ENCODE measurements at places on chromosomes 7 and 10. TPM values are rescaled to one million over a fixed set of nuclear protein-coding genes. Genes with fewer than 3 reads are reported as not detected.

DNA sequence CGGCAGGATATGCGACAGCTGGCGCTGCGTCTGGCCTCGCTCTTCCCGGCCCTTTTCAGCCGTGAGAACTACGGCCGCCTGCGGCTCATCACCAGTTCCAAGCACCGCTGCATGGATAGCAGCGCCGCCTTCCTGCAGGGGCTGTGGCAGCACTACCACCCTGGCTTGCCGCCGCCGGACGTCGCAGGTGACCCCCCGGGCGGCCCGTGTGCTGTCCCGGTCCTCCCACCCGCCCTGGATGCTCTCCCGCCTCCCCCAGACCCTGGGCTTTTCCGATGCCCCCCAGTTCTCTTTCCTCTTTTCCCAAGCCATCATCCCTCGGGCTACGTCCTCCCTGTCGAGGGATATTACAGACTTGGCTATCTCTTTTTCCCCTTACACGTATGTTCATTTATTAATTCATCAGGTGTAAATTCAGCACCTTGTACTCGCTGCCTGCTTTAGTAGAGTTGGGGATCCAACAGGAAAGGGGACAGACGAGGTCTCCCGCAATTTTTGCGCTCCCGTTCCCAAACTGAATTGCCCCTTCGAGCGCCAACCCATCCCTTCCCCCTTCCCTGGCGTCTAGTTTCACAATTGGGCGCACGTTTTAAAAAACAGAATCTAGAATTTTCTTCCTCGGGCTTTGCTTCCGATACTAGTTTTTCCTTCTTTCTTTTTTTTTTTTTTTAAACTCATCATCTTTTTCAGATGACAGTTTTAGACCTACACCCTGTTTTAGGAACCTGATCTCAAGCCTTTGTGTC is 846 bp downstream of the MINPP1 start:
- no peak overlapping the region for H3K27ac ChIP-seq
- DNase-seq = peak; percentile 12
- H3K4me3 ChIP-seq = peak overlapping the region; percentile 85
- H3K36me3 ChIP-seq = peaks cover 5% of the 10 kb centered on the region
- peaks cover 6% of the 10 kb centered on the region for H3K4me1 ChIP-seq

DNA sequence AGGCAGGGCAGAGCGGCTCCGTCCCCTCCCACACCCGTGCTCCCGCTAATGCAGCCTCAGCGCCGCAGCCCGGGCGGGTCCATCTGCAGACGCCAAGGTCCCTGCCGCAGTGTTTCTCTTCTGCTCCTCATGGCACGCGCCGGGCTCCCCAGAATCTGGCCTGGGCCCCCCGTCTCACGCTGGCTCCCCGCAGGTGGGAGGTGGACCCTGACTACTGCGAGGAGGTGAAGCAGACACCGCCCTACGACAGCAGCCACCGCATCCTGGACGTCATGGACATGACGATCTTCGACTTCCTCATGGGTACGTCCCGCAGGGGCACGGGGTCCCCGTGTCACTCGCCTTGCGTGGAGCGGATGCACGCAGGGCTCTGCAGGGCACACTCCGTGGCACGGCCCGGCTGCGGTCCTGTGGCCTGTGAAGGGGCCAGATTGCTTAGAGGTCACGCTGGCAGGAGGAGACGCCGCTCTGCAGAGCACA is 33.5 kb upstream of the FOXL3 start:
- no peaks in the 10 kb centered on the region for H3K27me3 ChIP-seq
- no peaks in the 10 kb centered on the region for H3K4me1 ChIP-seq
- H3K36me3 ChIP-seq = no peaks in the 10 kb centered on the region
- no peak for DNase-seq
- no peak overlapping the region for H3K4me3 ChIP-seq

PDE6C gene
- 0.18 TPM for polyA plus RNA-seq

DNA sequence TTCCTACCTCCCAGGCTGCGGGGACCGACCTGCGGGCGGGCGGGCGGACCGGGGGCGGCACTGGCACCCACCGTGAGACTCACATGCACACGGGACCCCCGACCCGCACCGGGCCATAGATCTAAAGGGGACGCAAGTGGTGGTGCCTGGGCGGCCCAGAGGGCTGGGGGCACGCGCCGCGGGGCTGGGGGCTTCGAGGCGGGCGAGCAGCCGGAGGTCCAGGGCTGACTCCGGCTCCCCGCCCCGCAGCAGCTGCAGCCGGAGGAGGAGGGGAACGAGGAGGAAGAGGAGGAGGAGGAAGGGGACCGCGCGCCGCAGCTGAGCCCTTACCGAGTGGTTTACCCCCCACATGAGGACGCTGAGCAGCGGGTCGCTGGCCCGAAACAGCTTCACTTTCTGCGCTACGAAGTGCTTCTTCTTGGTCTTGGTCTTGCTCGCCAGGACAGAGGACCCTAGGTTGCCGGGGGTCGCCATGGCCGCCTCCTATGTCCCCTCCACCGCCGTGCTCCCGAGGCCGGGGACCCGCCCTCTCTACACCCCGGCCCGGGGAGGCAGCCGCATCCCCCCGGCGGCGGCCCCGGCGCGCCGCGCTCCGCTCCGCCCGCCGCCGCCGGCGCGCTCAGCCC is 412 bp downstream of the PIP4K2A start:
- peak; percentile 78 for DNase-seq
- H3K27me3 ChIP-seq = no peaks in the 10 kb centered on the region
- peak overlapping the region; percentile 83 for H3K27ac ChIP-seq
- peaks cover 12% of the 10 kb centered on the region for H3K4me1 ChIP-seq
- no peaks in the 10 kb centered on the region for H3K36me3 ChIP-seq

DNA sequence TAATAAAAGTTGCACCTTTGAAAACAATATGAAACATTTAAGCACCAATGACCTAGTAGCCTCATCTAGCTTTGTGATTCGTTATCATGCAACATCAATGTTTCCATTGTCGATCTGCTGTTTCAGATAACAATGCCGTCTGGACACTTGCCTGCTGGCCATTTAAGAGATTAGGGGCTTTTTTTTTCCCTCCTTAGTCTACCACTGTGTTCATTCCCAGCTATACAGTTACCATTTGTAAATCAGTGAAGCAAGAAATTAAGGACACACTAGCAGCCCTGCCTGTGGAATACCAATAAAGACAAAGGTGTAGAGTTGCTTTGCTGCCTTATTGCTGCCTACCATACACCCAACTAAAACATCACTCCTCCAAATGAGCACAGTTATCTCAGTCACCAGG is 37.6 kb upstream of the MYO3A start:
- H3K36me3 ChIP-seq = no peaks in the 10 kb centered on the region
- H3K27me3 ChIP-seq = no peaks in the 10 kb centered on the region
- H3K27ac ChIP-seq = no peak overlapping the region
- no peaks in the 10 kb centered on the region for H3K4me1 ChIP-seq
- DNase-seq = no peak

DNA sequence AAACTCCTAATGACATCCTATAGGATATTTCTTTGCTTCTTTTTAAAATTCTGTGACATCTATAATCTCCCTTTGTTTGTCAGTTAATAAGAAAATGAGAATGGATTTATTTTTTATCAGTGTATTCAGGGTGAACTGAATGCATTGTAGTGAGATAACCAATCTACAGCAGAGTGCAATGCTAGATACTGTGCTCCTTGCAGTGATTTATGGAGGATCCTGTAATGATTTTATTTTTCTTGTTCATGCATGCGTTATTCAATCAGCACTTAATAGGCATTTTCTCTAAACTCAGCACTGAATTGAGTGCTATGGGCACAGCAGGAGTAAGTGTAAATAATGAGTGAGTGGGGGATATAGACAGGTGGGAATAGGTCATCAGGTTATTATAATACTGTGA is 253.9 kb downstream of the CDK14 start:
- H3K36me3 ChIP-seq = no peaks in the 10 kb centered on the region
- H3K4me3 ChIP-seq = no peak overlapping the region
- H3K27ac ChIP-seq = no peak overlapping the region
- no peaks in the 10 kb centered on the region for H3K4me1 ChIP-seq
- DNase-seq = no peak
- no peaks in the 10 kb centered on the region for H3K27me3 ChIP-seq

DNA sequence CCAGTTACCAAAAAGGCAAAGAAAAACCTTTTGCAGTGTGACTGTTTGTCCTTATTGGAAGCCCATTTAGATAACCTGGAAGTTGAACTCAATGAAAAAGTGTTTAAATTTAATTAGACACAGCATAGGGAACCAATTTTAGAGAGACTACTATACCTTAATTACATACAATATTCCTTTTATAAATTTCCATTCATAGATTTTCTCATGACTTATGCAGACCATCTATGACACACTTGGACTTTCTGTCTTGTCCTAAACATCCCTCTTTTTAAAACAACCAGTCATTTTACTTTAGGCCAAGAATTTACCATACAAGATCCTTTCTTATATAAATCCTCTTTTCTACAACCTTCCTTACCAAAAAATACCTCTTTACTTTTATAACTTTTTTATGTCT is 61.6 kb downstream of the MTURN start:
- no peaks in the 10 kb centered on the region for H3K4me1 ChIP-seq
- no peaks in the 10 kb centered on the region for H3K27me3 ChIP-seq
- H3K27ac ChIP-seq = no peak overlapping the region
- no peak for DNase-seq

- no peaks in the 10 kb centered on the region for H3K36me3 ChIP-seq
- H3K4me3 ChIP-seq = no peak overlapping the region
- no peaks in the 10 kb centered on the region for H3K27me3 ChIP-seq
- no peaks in the 10 kb centered on the region for H3K4me1 ChIP-seq
- DNase-seq = no peak
These were observed 37.7 kb upstream of the ITGB1 start for GRCh38 chr10:32995751-32996150.

DNA sequence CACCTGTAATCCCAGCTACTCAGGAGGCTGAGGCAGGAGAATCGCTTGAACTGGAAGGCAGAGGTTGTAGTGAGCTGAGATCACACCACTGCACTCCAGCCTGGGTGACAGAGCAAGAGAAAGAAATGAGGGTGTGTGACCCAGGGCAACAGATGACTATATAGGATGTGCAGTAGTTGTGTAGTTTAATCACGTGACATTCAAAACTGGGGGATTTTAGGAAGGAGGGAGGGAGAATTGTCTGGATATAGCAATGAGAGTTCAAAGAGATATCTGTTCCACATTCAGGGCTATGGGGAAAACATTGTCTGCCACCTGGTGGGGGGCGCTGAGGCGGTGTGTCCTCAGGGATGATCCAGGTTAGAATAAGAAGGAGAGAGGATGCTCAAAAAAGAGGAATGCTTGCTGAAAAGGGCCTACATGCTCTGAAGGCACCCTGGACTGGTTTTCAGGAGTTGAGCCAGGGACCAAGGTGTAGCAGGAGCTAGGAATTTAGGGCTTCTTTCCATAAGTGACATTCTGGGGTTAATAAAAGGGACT is 7.8 kb upstream of the ZYX start:
- H3K4me1 ChIP-seq = peaks cover 15% of the 10 kb centered on the region
- H3K36me3 ChIP-seq = no peaks in the 10 kb centered on the region
- H3K27ac ChIP-seq = no peak overlapping the region
- no peaks in the 10 kb centered on the region for H3K27me3 ChIP-seq
- no peak for DNase-seq

TBX20 gene
- not detected for polyA plus RNA-seq

CCNY gene
- polyA plus RNA-seq = 34.9 TPM

CD36 gene
- 30.9 TPM for polyA plus RNA-seq

DNA sequence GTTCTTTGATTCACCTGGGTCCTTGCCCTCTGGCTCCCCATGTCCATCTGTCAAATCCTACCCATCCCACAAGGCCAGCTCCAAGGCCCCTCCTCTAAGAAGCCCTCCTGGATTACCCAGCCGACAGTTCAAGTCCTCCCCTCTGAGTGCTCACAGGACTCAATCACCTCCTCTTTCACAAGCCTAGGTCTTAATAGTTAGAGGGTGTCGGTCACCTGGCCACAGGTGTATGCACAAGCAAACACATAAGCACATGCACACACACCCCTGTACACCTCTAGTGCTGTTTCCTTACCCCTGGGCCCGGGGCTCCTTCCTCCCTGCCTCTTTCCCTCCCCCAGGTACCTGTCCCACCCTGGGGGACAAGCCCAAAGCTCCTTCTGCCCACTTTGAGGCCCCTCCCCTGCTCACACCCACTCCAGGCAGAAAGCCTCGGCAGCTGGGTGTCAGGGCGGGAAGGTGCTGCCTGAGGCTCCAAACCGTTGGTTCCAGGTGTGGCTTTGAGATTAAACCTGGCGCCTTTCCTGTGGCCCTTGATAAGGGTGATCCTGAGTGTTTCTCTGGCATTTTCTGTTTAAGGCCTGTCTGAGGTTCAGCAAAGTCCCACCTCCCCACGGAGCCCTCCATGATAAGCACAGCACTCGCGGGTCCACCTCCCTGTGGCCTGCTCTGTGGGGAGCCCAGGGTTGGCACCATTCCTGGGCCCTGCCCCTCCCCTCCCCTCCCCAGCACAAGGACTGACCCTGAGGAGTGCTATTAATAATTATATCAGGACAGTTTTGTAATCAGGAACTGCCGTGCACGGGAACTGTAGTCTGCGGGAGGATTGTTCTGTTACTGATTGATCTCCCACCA is 14.6 kb upstream of the AQP1 start:
- H3K36me3 ChIP-seq = no peaks in the 10 kb centered on the region
- DNase-seq = no peak
- no peaks in the 10 kb centered on the region for H3K27me3 ChIP-seq
- no peak overlapping the region for H3K27ac ChIP-seq
- no peaks in the 10 kb centered on the region for H3K4me1 ChIP-seq

- no peaks in the 10 kb centered on the region for H3K36me3 ChIP-seq
- DNase-seq = no peak
- no peak overlapping the region for H3K27ac ChIP-seq
- H3K4me3 ChIP-seq = no peak overlapping the region
- no peaks in the 10 kb centered on the region for H3K4me1 ChIP-seq
These were observed 322.1 kb upstream of the RNF32 start for GRCh38 chr7:156318426-156318825.

DNA sequence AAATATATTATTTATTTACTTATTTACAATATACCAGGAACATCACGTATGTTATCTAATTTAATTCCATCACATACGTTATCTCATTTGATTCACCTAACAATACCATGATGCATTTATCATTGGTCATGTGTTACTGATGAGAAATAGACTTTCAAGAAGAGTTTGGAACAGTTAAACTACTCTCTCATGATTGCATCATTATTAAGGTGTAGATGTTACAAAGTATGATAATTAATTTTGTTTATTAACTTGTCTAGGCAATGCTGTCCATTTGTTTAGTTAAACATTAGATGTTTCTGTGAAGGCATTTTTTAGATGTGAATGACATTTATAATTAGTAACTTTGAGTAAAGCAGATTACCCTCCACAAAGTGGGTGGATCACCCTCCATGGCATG is 32.0 kb upstream of the PCDH15 start:
- no peak overlapping the region for H3K27ac ChIP-seq
- no peaks in the 10 kb centered on the region for H3K27me3 ChIP-seq
- H3K36me3 ChIP-seq = no peaks in the 10 kb centered on the region
- no peak overlapping the region for H3K4me3 ChIP-seq
- DNase-seq = no peak
- H3K4me1 ChIP-seq = no peaks in the 10 kb centered on the region

COL13A1 gene
- 0.96 TPM for polyA plus RNA-seq

DNA sequence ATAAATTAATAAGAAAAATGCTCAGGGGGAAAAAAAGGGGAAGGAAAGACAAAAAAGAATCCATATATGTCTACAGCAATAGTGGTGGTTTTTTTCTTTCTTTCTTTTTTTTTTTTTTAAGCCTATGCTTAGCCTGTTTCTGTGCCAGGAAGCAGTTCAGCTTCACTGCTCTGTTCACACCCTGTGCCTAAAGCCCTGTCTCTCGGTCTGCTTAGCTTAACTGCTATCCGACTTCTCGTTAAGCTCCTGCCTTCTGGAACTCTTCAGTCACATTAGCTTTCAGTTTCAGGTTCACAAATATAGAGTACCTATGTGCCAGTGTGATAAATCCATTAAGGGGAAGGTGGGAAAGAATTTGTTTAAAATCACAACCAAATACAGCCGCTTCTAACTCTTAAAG is 26.5 kb upstream of the NRG3 start:
- no peaks in the 10 kb centered on the region for H3K36me3 ChIP-seq
- H3K27me3 ChIP-seq = no peaks in the 10 kb centered on the region
- no peak overlapping the region for H3K27ac ChIP-seq
- no peak overlapping the region for H3K4me3 ChIP-seq
- H3K4me1 ChIP-seq = no peaks in the 10 kb centered on the region

C10orf67 gene
- 0.16 TPM for polyA plus RNA-seq

TUBB8 gene
- polyA plus RNA-seq = 0.75 TPM
